Tibial artery (tissue), 4 donors: ENCODE measurements at places on chromosomes 5 and 9.

DNA sequence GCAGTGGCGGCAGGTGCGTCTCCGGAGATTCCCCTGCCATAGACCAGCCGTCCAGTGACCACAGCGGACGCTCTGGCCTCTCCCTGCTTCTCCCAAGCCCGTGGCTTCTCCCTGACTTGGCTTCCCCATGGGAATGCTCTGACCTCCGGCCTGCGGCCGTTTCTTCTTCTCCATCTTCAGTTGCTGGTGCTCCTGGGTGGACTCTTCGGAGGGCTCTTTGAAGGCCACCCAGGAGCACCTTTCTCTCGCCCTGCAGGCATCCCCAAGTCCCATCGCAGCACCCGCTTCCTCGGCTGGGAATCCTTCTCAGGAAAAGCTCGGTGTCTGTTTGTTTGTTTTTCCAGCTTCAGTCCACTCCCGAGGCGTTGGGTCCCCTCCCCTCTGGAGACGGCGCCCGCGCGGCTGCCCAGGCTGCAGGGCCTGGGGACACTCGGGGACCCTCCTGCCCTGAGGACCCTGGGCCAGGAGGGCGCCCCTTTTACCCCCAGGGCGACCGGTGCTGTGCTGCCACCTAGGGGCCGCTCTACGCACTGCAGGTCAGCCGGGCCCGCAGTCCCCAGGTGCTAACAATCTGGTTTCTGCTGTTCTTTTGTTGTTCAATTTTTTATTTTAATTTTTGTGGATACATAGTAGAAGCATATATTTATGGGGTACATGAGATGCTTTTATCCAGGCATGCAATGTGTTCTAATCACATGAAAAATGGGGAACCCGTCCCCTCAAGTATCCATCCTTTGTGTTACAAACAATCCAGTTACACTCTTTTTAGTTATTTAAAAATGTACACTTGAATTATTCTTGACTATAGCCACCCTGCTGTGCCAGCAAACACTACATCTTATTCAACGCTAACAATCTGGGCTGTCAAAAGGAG is 197.9 kb upstream of the ADAMTS16 start:
- DNase-seq, result no peak

GRCh38 chr5:66912787-66913186 is 283.8 kb downstream of the CD180 start:
- DNase-seq, result no peak

- no peak for DNase-seq
These were observed 5.1 kb upstream of the WWC1 start for GRCh38 chr5:168286386-168286785.

- DNase-seq, result no peak
These were observed 62.9 kb downstream of the RAI14 start for GRCh38 chr5:34719029-34719428.

GRCh38 chr5:6812800-6813731 is 99.8 kb downstream of the TENT4A start:
- no peak for DNase-seq

DNA sequence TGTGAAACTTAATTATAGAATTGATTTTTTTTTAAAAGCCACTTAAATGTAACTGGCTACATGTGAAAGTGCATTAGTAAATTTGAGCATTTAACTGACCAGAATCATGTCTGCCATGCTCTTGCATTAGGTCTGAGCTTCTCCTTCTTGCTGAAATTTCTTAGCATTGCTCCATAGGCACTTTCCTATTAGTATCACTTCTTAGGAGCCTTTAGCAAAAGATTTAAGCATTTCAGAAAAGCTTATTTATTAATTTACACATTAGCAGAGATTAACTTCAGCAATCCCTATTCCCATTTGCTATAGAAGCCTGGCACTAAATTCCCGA is 211.0 kb downstream of the SNX18 start:
- DNase-seq, result no peak

- DNase-seq, result no peak
These were observed 167.4 kb downstream of the ELAVL2 start for GRCh38 chr9:23658376-23659258.

DNA sequence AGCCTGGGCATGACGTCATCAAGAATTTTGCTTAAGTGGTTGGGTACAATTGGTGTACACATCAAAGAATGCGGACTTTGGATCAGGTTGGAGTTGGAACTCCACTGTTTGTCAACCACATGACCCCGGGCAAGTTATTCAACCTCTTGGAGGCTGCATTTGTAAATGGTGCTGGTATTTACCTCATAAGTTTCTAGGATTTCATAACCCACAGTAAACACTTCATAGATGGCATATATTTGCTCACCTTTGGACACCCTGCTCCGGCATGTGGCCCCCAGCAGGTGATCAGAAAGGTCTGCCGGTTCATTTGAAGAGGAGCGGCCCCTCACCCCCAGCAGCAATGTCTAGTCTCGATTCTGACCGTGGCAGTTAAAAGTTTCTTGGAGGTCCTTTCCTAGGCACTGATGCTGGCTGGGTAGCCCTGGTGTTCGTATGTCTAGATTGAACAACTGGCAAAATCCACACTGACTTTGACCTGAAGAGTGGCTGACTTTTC is 60.6 kb downstream of the IL6ST start:
- no peak for DNase-seq

GRCh38 chr9:77651203-77651602 is 3.1 kb upstream of the GNA14 start:
- no peak for DNase-seq

GRCh38 chr5:54443270-54443669 is 12.2 kb upstream of the HSPB3 start:
- DNase-seq, result no peak

DNA sequence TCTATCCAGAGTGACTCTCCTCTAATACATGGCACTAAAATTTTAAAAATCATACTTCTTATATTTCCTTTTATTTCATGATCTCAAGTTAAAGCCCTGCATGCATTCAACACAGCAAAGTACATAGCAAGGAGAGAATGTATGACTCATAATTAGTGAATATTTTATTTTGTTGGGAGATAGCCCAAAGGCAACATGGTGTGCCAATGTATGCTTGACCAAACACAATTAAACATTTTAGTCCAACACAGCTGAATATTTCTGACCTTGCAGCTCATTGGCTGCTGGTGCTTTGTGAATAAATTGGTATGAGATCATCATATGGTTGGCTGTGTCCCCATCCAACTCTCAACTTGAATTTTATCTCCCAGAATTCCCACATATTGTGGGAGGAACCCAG is 103.5 kb downstream of the NPR3 start:
- no peak for DNase-seq

- no peak for DNase-seq
These were observed 167.3 kb downstream of the SEC61B start for GRCh38 chr9:99389087-99390033.

DNA sequence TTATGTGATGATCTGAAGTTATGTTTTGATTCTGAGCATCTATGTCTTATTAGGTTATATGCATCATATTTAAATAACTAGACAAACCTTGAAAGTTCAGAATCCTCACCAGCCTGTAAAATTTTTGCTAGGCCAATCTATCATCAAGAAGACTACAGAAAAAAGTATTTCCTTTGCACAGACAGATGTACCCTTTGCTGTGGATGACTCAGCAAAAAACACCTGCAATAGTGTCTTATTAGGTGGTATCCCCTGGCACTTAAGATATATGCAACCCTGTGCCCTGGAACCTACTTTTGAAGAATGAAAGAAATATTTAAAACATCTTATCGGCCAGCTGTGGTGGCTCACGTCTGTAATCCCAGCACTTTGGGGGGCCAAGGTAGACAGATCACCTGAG is 130.6 kb downstream of the SLF1 start:
- no peak for DNase-seq

GRCh38 chr5:133265720-133266526 is 214.1 kb downstream of the HSPA4 start:
- no peak for DNase-seq

GRCh38 chr9:81685763-81686613 is 3.4 kb downstream of the TLE1 start:
- no peak for DNase-seq

DNA sequence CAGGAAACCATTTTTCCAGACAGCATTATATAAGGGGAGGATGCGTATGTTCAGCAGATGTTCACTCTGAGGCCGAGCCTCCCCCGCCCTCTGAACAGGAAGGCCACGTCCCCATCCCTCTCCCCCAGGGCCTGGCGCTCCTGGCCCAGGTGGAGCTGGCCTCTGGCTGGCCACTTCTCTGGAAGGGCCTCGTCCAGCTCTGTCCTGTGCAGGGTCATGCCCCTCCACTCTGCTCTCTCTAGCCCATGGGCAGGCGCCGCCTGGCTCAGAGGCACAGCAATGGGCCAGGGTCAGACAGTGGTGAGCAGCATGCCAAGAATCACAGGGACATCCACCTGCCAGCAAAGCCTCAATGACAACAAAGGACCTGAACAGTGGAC is 34.2 kb downstream of the ADAMTS2 start:
- DNase-seq, result peak; percentile 61

DNA sequence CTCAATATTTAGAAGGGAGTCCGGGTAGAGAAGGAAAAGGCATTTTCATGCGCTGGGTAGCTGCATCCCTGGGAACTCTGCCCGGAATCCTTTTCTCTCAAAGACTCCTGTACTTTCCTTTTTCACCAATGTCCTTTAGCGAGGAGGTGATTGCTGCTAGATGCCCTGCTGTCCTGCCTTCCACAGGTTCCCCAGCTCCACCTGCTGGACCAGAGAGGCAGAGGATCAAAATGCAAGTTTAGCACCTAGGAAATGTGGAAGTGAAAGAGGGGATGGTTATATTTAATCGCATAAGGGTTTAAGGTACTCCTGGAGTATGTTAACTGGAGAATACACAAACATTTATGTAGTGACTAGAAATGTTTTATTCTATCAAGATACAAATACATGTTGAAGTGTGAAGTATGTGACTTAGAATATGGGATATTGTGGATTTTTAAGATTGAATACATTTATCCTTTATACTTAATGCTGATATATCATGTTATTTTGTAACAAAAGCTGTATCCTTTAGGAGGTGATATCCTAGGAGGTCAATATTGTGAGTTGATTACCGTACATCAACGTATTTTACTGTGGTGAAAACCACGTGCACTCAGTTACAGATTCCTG is 145.7 kb downstream of the ARHGAP26 start:
- DNase-seq, result no peak

- no peak for DNase-seq
These were observed 8.0 kb downstream of the DMXL1 start for GRCh38 chr5:119078861-119079260.

GRCh38 chr9:126066131-126066530 is 260.5 kb upstream of the MVB12B start:
- DNase-seq, result no peak

GRCh38 chr5:110203661-110204060 is 513.9 kb downstream of the MAN2A1 start:
- no peak for DNase-seq

DNA sequence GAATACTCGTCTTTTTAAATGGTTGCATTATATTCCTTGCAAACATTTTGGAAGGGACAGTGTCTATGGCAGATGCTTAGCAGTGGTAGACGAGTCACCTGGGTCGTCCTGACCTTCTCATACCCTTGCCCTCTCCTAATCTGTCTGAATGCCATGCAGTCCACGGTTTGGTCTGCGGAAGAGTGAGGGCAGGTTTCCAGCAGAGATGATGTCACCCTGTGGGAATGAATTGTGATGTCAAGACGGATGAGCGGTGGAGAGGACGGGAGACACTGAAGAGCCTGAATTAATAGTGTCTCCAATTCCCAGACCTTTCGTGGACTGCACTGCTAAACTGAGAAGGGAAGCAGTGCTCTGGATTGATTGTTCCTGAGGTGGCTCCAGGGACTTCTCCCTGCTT is 329.0 kb upstream of the PANK3 start:
- DNase-seq, result no peak

DNA sequence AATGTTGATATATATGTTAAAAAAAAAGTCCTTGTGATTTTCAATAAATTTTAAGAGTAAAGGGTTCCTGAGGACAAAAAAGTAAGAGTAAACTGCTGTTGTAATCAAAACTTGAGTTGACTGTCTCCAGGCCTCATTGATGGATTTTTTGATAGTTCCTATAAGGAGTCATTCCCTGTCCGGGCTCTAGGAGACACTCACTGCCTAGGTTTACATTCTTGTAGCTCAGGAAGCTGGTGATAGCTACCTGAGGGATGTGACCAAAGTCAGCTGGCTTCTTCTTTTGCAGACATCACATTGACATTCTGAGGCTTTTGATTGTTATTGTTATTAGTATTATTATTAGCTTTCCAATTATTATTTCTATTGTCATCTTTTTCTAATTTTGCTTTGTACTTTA is 116.5 kb upstream of the FBXL7 start:
- no peak for DNase-seq

- DNase-seq, result no peak
These were observed 5.6 kb upstream of the HSPB3 start for GRCh38 chr5:54449923-54450322.

GRCh38 chr5:178340187-178340586 is 107.6 kb upstream of the PHYKPL start:
- peak; percentile 20 for DNase-seq

DNA sequence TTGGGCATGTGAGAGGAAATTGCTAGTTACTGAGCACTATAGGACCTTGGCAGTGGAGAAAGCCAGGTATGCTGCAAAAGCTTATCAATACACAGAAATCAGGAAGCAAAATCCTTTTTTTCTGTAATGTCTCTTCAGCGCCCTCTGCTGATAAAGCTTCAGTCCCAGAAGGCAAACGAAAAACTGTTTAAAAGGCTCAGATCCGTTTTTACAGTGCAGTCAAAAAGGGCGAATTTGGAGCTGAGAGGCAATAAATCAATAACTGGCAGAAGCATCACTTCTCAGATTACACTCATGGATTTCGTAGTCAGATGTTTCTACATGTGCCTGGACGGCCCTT is 1.1 kb upstream of the MAN2A1 start:
- no peak for DNase-seq

DNA sequence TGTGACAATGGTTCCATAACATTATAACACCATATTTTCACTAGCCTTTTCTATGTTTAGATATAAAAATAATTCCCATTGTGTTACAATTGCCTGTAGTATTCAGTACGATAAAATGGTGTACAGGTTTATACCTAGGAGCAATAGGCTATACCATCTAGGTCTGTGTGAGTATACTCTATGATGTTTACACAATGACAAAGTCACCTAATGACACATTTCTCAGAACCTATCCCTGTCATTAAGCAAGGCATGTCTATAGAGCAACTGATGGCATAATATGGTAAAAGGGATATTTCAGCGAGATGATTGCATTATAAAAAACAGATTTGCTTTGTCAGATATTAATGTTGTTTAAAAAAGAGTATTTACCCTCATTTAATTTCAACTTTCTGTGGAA is 517.2 kb downstream of the SPOCK1 start:
- DNase-seq, result no peak

GRCh38 chr5:33539212-33539611 is 98.4 kb downstream of the TARS1 start:
- DNase-seq, result no peak

- no peak for DNase-seq
These were observed 50.1 kb upstream of the N4BP3 start for GRCh38 chr5:178063277-178063676.
